ENCODE measurements at places on chromosomes 16 and 17.

- no peak for DNase-seq
Measured at GRCh38 chr17:51668155-51668962, 408.0 kb downstream of the UTP18 start.

- DNase-seq = no peak
Measured at GRCh38 chr16:83785455-83785854, 22.3 kb upstream of the HSBP1 start.

DNA sequence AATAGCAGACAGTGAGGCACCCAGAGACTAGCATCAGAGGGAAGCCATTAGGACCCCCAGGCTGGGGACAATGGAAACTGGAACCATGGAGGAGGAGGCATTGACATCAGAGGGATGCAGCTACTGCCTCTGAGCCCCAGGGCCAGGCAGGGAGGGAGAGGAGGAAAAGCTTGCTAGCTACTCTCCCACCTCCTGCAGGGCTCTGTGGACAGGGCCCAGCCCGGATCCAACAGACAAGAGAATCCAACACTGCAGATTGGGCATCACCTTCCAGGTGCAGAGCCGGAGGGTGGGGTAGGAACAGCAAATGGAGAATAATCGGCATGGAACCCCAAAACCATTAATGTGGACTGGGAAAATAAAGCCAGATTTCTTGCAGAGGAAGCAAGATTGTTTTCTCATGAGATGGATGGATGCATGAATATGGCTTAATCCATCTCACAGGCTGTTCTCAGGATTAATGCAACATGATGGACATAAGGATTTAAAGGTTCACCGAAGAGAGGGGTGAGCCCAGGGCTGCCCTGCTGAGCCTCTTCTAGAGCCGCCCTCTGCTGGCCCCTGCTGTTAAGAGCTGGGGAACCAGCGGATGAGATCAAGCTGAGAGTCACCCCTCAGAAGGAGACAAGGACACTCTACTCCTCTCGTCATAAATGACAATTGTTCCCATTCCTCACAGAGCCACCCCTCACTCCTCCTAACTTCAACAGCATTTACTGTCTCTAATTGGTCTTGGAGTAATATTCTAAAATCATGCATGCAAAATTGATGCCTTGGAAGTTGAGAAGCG, 48.8 kb downstream of the DNAH3 start:
- DNase-seq = peak; percentile 46

DNA sequence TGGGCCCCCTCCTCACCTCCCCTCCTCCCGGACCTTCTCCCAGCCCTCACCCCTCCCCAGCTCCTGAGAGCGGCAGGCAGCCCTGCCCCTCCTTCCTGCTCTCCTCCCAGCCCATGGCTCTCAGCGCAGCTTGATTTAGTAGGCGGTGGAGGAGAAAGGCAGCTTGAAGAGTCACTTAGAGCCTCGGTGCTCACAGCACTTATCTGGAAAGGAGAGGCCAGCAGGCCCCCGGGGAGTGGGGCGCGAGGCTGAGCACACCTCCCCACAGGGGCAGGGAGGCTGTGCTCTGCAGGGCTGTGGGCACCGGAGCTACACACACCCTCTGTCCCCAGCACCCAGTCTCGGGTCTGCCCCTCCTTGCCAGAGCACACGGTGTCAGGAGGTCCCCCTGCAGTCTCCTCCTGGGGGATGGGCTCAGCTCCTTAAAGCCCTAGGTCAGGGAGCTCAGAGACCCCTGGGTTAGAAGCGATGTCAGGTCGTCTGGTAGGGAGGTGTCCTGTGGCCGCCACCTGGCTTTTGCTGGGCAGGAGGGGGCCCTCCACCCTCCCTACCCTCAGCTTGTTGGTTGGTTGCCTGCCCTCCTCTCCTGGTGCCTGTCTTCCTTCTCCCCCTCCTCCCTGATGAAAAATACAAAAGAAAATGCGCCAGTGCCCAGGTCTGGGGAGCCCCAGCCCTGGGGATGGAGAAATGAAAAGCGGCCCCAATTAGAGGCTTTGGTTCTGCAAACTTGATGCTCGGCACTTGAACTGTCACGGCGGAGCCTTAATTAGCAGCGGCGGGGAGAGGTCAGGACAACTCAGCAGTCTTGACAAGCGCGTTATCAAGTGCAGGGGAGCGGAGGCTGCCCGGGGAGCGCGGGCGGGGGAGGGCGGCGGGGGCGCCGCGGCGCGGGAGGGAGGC, 151.1 kb upstream of the GSE1 start:
- DNase-seq = peak; percentile 81

GRCh38 chr17:40041196-40041595, 13.0 kb downstream of the MED24 start:
- no peak for DNase-seq

DNA sequence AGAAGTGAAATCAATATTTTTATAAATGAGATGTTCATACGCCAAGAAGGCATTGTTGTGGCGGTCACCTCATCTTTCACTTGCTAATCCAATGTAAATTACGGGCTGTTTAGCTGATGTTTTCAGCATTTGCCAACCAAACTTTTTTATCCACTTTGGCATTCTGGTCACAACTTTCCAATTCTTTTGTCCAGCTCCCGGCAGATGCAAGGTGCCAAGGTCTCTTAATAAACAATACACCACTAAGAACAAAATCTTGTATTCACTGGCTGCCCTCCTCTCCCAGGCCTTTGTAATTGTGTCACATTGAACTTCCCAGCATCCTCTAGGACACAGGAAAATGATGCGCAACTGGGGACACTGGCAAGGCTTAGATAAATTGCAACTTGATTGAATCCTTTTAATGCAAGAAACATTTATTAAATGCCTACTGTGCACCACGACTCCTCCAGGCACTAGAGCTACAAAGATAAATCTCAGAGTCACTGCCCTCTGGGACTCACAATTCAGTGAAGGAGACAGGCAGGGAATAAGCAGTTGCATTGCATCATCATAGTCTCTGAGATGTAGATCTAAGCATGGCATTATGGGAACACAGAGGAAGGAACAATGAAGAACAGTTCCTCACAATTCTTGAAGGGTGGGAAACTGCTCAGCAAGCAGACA, 165.4 kb upstream of the C16orf82 start:
- no peak for DNase-seq

GRCh38 chr16:73049091-73049490, 1.2 kb upstream of the ZFHX3 start:
- no peak for DNase-seq

Measured in RPMI8226 (cell line).